Osteocyte (in vitro differentiated cells): ENCODE measurements at places on chromosomes 2 and 18. TPM values are rescaled to one million over a fixed set of nuclear protein-coding genes. Genes with fewer than 3 reads are reported as not detected.

DNA sequence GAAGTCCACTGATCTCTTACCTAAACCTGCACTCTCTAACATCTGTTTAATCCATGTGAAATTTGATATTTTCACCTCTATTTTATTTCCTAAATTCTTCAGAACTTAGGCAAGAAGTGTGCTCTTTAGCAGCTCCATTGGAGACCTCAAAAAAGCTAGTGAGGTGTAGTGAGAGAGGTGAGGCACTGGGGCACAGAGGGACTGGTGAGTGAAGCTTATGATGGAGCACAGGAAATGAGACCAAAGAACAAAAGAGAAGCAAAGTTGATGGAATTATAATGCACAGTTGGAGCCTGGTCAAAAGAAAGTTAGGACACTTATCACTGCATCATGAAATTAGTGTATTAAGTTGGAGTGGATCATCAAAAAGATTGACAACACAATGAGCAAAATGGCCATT is 1050.7 kb upstream of the NRXN1 start:
- H3K36me3 ChIP-seq, result no peaks in the 10 kb centered on the region
- H3K27ac ChIP-seq, result no peak overlapping the region
- DNase-seq, result no peak
- no peaks in the 10 kb centered on the region for H3K27me3 ChIP-seq
- no peaks in the 10 kb centered on the region for H3K4me1 ChIP-seq

LCT gene
- not detected in 2 replicates for total RNA-seq

DNA sequence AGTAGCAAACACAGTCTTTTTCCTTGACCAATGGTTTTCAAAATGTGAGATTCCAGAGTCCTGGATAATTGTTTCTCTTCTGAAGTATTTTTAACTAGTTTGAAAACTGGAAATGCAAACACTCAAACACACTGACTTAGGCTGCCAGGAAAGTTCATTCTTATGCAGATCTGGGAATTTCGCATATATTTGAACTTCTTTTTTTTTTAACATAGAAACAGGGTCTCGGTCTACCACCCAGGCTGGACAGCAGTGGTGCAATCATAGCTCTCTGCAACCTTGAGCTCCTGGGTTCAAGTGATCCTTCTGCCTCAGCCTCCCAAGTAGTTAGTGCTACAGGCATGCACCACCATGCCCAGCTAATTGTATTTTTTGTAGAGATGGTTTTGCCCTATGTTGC is 79.6 kb downstream of the DYM start:
- H3K27me3 ChIP-seq, result no peaks in the 10 kb centered on the region
- no peaks in the 10 kb centered on the region for H3K4me1 ChIP-seq
- H3K27ac ChIP-seq, result no peak overlapping the region
- H3K36me3 ChIP-seq, result peaks cover 25% of the 10 kb centered on the region
- no peak for DNase-seq

GRCh38 chr2:120818441-120818920 is 82.8 kb downstream of the GLI2 start:
- peaks cover 33% of the 10 kb centered on the region for H3K4me1 ChIP-seq
- H3K4me3 ChIP-seq, result no peak overlapping the region
- no peak for DNase-seq

- DNase-seq, result no peak
- H3K4me3 ChIP-seq, result no peak overlapping the region
- H3K27me3 ChIP-seq, result peaks cover 47% of the 10 kb centered on the region
- no peak overlapping the region for H3K27ac ChIP-seq
- no peaks in the 10 kb centered on the region for H3K36me3 ChIP-seq
These were observed 46.9 kb upstream of the GREB1L start for GRCh38 chr18:21194871-21195771.

GRCh38 chr2:121868652-121869051 is 113.2 kb downstream of the TSN start:
- H3K4me1 ChIP-seq, result no peaks in the 10 kb centered on the region
- H3K27me3 ChIP-seq, result peaks cover 16% of the 10 kb centered on the region
- no peak overlapping the region for H3K27ac ChIP-seq
- DNase-seq, result no peak
- H3K36me3 ChIP-seq, result no peaks in the 10 kb centered on the region
